ENCODE measurements at places on chromosomes 1 and 21.
A peak's percentile ranks its signal among the peaks of the same experiment; 100 is the strongest.

- no peak for DNase-seq
Measured at GRCh38 chr1:17229379-17229778, 19.5 kb upstream of the PADI3 start.

DNA sequence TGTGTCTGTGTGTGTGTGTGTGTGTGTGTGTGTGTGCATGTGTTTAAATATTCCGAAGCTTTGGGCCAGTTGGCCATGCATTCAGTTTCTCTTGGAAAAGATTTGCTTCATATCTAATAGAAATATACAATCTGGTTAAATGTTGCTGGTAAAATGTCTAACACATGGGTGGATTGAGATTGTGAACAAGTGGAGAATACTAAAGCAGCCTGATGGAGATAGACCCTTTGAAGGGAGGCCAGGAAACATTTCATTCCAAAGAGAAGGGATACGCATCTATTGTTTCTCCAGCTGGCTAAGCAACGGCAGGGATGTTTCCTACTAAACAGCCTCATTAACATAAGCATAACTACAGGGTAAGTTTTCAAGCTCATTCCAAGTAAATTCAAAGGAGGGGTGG lies 257.5 kb upstream of the PTBP2 start:
- no peak for DNase-seq

- no peak for DNase-seq
Measured at GRCh38 chr1:98280049-98280448, 359.2 kb upstream of the DPYD start.

GRCh38 chr21:38433471-38433870 lies 64.8 kb downstream of the ERG start:
- DNase-seq = no peak

DNA sequence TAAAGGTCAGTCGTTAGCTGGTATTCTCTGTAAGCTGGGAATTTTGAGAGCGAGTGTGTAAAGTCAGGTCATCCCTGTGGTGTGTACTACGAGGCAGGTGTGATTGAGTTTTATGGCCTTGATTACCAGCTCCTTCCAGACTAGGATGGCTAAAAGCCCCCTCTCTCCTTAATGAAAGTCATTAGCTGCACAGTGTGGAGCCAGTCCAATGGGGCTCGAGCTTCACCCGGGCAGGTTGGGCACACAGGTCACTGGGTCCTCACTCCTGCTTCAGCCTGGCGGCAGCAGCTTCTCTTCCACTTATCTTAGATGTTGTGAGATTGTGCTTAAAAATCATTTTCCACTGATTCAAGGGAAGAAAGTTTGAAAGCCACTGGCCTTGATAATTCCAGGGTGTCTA lies 3.0 kb downstream of the DMRTB1 start:
- DNase-seq = no peak

DNA sequence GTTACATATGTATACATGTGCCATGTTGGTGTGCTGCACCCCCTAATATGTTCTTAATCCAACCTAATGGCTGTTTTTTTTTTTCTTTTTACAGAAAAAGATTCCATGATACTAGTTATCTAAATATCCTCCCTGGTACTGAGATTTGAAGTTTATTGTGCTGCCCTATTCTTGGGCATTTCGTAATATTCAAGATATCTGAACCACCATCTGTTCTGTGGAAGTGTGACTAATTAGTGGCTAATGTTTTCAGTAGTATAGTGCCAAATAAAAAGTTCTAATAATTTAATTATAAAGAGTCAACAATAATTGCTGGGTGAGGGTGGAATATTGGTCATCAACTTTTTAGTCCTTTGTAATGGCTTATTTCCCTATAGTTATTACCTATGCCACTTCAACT lies 217.5 kb downstream of the GABPA start:
- DNase-seq = no peak

DNA sequence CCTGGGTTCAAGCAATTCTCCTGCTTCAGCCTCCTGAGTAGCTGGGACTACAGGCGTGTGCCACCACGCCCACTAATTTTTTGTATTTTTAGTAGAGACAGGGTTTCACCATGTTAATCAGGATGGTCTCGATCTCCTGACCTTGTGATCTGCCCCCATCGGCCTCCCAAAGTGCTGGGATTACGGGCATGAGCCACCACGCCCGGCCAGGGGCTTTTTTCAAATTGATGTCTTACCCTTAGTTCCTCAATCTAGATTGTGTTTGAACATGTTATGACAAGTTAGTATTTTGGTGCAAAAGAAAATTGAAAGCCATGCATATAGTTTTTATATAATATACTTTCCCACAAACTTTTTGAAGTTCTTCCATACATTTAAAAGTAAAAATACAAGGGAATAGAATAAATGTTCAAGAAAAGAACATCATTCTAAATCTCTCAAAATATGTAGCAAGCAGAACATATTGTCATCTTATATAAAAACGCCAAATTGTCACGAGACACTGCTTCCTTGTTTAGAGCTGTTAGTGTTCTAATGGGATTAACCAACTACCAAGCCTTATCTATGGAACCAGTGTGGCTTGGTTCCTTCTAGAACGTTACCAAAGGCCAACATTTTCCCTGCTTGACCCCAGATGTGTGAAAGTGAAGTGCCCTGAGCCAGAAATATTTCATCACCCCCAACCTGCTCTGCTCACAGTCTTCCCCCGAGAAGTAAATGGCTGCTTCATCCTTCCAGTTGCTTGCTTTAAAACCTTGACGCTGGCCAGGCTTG lies 9.5 kb upstream of the PLEKHM2 start:
- DNase-seq = no peak

- no peak for DNase-seq
Measured at GRCh38 chr21:15826147-15826780, 96.5 kb downstream of the USP25 start.

DNA sequence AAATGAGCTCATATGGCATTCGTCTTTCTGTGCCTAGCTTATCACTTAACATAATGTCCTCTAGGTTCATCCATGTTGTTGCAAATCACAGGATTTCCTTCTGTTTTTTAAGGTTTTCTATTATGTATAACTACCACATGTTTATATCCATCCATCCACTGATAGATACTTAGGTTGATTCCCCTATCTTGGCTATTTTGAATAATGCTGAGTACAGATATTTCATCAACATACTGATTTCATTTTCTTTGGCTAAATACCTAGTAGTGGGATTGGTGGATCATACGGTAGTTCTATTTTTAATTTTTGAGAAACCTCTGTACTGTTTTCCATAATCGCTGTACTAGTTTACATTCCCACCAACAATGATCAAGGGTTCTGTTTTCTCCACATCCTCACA lies 45.0 kb downstream of the GORAB start:
- DNase-seq = no peak

GRCh38 chr1:242723044-242723716 lies 198.7 kb upstream of the PLD5 start:
- peak; percentile 3 for DNase-seq

DNA sequence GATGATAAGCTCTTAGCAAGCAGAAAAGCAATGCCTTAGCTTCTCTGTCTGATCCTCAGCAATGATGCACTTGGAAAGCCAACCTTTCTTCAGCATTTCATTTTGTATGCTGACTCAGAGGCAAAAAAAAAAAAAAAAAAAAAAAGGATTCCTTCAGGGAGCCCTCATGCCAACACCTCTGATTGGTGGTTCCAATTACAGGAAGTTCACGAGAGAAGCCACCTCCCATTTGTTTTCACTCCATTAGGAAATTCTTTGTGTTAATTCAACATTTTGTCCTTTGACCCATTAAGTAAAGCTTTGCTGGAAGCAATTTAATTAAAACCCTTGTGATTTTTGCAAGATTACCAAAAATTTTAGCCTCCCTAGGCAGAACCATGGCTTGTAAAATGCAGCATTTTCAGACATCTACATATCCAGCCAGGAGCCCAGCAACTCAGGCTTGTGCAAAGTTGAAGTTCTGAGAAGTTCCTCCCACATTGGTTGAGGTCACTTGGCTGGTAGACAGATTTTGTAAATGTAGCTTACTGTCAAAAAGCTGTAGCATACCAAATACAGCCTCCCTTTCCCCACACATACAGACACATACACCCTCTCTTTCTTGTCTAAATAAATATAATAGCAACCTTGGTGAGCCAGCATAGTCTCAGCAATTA lies 27.1 kb upstream of the VTCN1 start:
- DNase-seq = no peak

DNA sequence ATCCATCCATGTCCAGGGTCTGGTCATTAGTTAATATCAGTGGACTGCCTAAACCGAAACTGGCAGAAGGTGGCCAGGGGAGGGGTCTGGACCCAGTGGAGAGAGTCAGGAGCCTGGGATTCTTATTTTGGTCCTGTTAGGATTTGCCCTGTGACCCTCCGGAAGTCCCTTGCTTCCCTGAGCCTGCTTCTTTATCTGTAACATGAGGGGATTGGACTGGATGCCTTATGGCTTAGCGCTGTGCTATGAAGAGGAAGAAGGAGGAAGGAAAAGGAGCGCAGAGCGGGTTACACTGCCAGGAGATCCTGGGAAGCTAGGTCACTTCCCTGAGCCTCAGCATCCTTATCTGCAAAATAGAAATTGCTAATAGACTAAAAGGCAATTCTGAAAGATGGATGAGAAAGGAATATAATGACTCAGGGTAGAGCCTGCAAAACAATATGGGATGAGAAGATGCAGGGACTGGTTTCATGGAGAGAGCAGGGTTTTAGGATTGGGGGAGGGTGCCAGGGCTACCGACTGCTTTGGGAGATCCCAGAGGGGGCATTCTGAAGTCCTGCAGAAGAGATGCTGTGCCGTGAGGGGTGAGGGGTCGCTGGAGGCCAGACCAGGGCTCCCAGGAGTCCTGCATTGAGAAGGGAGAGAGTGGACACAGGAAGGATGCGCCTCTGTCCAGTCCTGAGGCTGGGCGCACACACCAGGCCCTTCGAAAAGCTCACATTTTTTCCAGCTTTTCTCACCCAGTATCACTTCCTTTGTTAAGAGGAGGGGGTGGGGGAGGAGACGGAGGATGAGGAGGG lies 460 bp upstream of the ADORA1 start:
- no peak for DNase-seq

- DNase-seq = no peak
Measured at GRCh38 chr1:45198185-45198584, 8.2 kb downstream of the ZSWIM5 start.

DNA sequence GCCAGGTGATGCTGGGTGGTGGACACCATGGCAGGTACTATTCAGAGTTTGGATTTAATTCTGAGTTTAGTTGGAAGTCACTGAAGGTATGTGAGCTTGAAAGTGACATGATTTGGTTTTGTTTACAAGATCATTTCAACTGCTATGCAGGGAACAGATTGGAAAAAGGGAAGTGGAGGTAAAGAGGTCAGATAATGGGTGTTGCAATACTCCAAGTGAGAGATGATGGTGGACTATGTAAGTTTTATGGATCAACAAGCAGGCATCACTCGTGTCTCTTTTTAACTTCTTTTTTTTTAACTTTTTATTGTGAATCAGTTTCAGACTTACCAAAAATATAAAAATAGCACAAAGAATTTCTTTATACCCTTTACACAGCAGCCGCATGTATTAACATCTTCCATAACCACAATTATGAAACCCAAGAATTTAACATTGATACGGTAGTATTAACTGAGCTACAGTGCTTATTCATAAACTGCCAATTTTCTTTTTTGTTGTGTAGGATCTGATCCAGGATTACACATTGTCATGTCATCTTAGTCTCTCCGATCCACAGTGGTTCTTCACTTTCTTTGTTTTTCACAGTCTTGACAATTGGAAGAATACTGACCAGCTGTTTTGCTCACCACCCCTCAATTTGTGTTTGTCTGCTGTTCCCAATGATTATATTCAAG lies 24.9 kb upstream of the NHLH2 start:
- DNase-seq = no peak

GRCh38 chr1:19596065-19596713 lies 47.9 kb upstream of the NBL1 start:
- no peak for DNase-seq

- DNase-seq = no peak
Measured at GRCh38 chr21:28953247-28953646, 39.4 kb downstream of the LTN1 start.

GRCh38 chr1:20191266-20191825 lies 5.0 kb upstream of the PLA2G2C start:
- no peak for DNase-seq

GRCh38 chr1:171910786-171911185 lies 69.5 kb downstream of the DNM3 start:
- no peak for DNase-seq

DNA sequence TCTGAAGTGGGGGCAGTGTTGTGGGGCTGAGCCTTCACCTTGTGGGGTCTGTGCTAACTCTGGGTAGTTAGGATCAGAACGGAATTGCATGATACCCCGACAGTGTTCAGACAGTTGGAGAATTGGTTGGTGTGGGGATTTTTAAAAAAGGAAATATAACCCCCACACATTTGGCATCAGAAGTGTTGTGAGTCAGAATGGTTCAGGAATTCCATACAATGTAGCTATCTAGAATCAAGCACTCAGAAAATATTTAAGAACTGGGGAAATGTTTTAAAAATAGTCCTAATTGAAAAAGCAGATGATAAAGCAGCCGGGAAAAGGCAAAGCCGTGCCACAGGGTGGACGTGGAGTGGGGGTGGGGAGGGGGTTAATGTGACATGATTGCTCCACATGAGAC lies 6.5 kb upstream of the S100A7 start:
- no peak for DNase-seq

All from hypothalamus (tissue), 51 donors.